ENCODE measurements at places on chromosomes 1 and 21.

DNA sequence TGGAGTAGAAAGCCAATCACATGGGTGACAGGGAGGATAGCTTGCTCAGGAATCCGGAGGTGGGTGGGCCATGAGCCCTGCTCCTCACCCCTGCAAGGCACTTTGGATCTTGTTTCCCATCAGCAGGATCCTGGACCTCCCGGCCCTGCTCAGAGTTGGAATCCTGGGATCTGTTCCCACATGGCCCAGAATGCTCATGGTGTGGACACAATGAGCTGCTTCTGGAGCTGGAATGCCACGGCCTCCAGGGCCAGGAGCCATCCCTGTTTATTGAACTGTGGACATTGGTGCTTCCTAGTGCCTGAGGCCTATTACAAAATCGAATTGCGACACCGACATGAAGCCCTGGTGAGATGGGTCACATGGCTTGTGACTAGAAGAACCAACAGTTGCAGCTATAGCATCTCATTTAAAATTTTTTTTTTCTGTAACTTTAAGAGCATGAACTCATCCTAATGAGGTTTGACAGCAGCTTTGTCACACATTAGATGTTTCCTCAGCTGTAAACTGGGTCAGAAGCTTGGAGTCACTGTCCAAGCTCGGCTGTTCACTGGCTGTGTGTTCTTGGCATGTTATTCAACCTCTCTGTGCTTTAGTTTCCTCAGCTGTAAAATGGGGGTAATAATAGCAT, 40.4 kb upstream of the GOLT1A start:
- DNase-seq, result no peak

DNA sequence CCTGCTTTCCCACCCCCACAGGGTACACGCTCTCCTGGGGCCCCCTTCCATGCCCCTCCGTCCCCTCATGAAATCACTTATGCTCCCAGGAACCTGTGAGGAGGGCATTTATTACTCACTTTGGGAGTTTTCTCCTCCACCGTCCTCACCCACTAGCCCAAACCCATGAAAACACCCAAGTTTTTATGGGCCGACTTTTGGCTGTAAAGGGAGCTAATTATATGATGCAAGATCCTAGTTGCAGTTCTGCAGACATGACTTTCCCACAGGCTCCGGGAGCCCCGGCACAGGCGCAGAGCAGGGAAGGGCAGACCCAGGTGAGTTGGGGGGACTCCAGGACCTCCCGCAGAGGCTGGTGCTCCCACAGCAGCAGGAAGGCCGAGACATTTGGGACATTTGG, 29.7 kb downstream of the EPHA2 start:
- no peak for DNase-seq

DNA sequence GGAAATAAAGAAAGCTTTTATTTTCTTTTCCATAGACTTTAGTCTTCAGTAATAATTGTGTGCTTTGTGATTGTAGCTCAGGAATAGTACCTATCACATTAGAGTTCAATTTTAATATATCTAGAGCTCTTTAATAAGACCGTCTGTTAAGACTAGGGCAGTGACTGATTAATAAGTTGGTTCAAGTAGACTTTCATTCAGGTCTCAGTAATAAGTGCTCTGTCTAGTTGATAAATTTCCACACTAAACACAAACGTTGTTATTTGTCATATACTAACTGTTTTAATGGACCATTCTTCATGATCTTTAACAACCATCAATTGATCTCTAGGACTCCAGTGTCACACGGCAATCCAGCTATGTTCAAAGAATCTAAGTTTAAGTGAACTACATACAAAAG, 474.5 kb upstream of the ADGRL2 start:
- DNase-seq, result no peak

DNA sequence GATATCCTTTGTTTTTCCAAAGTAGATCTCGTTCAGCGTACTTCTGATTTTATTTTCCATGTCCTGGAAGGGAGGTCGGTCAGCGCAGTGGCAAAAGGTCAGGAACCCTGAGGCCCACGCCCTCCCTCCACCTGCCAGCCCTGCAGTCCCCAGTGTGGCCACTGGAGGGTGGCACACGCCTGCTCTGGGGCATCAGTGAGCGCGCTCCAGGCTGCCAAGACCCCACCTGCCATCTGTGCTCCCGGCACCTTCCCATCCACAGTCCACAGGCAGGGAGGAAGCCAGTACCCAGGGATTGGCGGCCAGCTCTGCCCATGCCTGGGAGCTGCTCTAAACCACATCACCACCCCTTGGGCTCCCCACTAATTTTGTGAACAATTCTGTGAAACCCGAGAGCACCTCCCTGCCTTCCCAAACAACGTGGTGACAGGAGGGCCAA, 32.3 kb downstream of the SLC66A1 start:
- peak; percentile 4 for DNase-seq

DNA sequence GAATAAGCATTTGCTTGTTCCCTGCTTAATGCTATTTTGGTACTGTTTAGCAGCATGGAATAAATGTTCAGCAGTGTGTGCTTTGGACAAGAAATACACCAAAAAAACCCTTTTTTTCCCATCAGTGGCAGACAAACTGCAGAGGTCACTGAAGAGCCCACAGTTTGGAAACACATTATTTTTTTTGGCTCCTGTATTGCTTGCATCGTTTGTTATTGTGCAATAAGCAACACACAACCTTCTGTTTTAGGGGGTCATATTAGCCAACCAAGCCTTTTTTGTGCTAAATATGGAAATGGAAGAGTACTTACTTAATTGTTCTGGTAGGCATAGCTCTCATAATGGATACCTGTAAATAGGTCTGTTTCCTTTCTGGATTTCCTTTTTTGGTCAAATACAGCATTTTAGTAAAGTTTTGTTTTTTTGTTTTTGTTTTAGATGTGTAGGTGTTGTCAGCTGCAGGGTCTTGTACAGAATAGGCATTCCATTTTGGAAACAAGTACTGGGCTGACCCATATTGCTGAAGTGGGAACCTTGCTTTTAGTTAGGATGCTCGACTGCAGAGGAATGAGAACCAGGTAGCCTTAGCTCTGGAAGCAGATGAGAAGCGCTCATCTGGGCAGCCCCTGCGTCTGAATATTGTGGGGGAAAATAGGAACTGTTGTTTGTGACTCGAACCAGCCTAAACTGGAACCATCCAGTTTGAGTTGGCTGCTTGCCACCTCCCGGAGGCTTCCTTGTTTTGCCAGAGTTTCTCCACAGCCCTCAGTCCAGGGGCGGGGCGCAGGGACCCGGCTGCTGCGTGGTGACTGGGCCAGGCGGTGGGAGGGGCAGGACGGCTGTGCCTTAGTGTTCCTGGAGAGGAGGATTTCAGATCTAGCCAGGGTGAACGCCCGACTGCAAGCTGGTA, 38.4 kb downstream of the SPEN start:
- peak; percentile 95 for DNase-seq

GRCh38 chr1:9701665-9702064, 50.1 kb downstream of the PIK3CD start:
- no peak for DNase-seq

DNA sequence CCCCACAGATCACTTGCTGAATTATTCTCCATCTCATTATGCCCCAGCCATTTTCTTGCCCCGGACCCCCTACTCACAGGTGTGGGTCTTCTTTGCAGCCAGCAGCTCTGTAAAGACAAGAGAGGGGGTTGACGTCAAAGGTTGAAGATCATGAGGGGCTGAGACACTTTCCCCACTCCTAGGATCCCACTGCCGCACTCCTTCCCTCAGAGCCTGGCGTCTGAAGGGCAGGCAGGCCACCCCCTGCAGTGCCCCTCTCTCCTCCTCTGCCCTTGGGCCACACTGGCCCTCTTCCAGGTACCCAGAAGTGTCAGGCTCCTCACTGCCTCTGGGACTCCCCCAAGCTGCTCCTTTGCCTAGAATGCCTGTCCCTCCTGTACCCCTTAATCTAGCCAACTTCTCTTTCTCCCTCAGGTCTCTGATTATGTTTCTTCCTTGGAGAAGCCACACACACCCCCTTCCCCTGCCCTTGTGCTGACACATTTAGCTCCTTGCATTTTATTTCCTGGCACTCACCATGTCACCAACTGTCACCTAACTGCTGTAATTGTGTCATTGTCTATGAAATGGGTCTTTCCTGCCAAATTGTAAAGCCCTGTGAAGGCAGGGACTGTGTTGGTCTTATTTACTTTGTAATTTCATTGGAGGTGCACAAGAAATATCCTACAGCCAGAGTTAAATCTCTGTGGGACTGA, 2.1 kb downstream of the RORC start:
- DNase-seq, result peak; percentile 67
